ENCODE measurements at places on chromosomes 11 and 22.

DNA sequence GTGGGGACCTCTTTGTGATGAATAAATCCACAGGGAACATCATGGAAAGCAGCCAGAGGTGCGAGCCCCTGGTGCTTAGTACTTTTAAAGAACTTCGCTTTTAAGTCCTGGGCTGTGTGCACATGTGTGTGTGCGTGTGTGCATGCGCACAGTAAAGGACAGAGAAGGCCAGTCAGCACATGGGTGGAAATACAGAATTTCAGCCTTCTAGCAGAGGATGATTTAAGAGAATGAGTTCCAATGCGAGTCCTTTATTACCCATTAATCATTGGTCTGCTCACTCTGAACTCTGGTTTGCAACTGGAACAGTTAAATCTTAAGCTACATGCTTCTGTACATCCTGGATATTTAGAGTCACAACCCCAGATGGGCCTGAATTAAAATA is 18.9 kb downstream of the TEAD1 start:
- DNase-seq: no peak

- no peak for DNase-seq
These were observed 1477.2 kb downstream of the TBC1D22A start for GRCh38 chr22:48239461-48240147.

GRCh38 chr22:18994701-18995326 is 58.7 kb upstream of the PRODH start:
- DNase-seq: no peak

DNA sequence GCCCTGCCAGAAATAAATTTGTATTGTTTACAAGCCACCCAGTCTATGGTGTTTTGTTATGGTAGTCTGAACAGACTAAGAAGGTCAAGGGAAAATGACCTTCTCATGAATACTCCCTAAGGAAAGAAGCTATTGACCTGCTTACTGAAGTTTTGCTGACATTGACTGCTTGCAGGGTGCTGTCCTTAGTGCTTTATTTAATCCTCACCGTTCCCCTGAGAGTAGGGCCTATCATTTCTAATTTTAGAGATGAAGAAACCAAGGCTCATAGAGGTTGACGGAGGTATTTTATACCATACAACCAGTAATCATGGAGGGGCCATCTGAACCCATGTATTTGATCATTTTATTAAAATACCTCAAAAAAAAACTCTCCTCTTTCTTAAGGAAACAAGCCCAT is 66.7 kb upstream of the INCENP start:
- no peak for DNase-seq

DNA sequence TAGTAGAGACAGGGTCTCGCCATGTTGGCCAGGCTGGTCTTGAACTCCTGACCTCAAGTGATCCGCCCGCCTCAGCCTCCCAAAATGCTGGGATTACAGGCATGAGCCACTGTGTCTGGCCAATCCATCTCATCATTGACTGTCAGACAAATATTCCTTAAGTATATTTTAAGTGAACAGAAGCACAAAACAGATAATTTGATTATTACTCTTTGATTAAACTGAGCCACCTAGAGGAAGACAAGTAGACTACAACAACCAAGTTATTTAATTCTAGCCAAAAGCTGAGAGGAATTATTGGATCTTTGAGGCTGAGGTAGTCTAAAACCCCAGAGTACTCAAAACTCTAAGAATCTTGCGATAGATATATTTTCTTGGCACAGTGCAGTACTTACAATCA is 1.2 kb downstream of the ACRV1 start:
- no peak for DNase-seq

- no peak for DNase-seq
These were observed 61.4 kb downstream of the LIF start for GRCh38 chr22:30185129-30185528.

DNA sequence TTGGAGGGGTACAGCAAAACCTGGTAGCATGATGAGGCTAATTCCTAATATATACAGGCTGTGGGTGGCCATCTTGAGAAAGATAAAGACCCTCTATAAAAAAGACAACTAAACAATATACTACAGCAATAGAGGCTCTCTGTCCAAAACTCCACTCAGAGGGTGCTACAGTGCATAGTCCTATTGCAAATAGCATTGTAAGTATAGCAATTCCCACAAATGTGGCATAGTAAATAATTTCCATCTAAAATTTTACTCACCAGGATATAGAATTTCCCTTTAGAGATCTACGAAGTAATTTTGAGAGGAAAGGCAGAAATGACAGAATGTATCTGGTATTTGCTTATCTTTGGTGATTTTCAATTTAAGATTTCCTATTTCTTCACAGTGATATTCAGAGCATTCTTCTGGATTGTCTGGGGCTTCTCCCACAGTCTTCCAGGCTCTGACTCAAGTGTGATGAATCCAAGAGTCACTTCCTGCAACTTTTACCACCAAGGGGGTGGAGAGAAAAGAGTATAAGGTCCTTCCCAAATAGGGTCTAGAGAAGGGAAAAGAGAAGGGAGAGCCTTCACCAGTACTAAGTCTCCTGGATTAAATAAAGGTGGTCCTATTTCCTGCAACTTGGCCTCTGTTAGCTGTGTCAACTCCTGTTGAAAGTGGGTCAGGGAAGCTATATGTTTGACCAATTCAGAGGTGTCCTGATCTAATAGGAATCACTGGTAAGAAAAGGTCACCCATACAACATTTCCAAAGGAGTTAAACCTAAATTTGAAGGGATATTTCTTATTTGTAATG is 1054.7 kb upstream of the CNTN5 start:
- DNase-seq: no peak

GRCh38 chr11:32416301-32416700 is 19.0 kb downstream of the WT1 start:
- DNase-seq: no peak

- no peak for DNase-seq
These were observed 2.6 kb downstream of the KCNE3 start for GRCh38 chr11:74464746-74465145.

DNA sequence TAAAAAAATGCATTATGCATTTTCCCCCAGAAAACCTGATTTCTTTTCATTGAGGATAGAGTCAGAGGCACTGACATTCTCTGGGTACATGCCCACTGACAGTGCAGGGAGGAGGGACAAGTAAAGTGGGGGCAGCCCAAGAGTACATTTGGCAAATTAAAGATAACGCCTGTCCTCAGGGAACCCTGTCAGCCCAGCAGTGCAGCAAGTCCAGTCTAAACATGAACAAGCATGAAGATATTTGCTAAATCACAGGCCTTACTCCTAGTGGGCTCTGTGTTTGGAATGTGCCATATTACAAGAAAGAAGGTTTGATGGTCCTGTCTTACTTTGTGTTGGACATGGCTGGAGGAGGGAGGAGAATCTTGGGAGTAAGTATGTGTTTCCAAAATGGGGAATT is 37.9 kb downstream of the AMOTL1 start:
- DNase-seq: no peak

DNA sequence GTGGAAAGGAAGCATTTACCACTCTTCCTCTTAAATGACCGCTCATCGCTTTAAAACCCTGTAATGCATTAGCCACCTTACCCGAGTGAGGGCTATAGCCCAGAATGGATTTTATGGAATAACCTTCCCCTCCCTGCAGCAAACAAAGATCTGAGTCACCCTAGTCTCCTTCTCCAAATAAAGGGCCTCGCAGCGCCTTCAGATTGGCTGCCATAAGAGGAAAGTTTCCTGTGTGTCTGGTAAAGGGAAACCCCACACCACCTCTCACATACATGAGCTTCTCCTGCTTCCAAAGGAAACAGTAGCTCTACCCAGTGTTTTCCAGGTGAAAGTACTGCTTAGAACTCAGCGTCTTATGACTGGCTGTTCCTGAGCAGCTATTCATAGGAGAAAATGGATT is 47.8 kb downstream of the PPP2R1B start:
- DNase-seq: no peak

DNA sequence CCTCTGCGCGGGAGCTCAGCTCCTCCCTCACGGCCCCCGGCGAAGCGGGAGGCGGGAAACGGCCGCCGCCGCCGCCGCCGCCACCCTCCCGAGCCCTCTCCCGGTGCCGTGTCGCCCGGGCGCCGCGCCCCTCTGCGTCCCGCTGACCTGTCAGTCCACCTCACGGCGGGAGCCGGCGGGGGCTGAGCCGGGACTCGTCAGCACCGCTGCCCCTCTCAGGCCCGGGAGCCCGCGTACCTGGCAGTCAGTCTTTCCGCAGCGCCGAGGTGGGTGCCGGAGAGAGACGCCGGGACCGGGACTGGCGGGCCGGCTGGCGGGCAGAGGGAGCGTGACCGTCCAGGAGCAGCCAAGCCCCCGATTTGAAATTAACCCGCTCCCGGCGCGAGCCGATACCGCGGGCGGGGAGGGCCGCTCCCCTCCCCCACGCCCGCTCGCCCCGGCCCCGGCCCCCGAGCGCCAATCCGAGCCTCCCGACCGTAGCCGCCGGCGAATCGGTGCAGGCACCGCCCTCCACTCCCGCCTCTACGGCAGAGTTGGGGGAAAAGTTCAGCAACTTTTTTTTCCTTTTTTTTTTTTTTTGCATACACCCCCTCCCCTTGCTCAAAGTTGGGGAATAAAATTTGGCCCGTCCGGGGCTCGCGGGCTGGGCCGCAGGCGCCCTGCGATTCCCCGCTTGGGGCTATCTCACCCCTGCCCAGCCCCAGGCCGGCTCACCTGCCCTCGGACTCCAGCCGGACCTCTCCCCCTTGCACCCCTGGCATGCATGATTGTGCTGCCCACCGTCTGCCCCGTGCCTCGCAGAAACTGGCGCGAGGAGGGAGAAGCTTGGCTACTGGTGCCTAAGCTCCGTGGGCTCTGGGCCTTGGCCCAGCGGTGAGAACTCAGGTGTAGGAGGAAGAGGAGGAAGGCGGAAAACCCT is 774 bp upstream of the E2F8 start:
- peak; percentile 64 for DNase-seq

- DNase-seq: no peak
These were observed 44.9 kb downstream of the WNT11 start for GRCh38 chr11:76161261-76161961.

DNA sequence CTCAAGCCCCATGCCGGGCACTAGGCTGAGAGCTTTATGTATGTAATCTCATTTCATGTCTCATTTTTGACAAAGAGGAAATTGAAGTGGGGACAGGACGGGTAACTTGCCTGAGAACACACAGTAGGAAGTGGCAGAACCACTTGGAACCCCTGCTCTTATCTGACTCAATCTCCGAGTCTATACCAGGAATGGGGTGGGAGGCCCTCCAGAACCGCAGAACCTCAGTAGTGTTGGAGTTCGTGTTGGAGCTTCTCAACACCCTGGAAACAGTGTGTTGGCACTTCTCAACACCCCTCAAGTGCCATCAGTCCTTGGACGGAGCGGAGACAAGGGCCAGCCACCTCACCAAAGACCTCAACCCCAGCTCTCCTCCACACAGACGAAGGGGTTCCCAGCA is 38.8 kb upstream of the POLA2 start:
- no peak for DNase-seq

DNA sequence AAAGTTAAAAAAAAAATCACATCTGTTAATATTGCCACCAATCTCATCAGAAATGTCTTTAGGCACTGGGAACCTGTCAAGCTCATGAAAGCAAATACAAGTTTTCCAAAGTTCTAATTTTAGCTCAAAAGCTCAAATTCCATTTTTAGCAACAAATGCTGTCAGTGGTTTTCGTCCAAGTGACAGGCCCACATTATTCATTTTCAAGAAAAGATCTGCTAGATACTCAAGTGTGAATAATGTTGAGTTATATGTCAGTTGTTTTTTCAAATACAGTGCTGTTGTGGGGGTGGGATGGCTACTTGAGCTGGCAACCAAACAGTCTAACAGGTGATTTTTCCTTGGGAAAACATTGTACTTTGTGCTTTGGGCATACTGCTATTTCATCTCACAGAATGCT is 1072.6 kb downstream of the OPCML start:
- DNase-seq: no peak

- no peak for DNase-seq
These were observed 10.8 kb upstream of the CCT8L2 start for GRCh38 chr22:16603448-16603768.

DNA sequence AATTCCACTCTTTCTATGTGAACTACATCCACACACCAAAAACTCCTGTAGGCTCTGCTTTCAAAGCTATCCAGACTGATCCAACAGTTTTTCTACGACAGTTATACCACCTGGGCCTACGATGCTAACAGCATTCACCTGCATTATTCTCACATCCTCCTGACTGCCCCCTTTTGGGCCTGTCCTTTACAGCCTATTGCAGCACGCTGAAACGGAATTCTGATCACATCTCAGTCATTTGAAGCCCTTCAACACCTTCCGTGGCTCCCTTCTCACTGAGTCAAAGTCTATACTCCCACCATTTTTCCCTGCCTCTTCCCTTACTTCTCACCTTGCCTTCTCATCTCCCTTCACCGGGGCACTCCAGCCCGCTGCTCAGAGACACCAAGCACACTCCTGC is 791.3 kb upstream of the KIRREL3 start:
- no peak for DNase-seq

GRCh38 chr11:94751218-94751609 is 16.9 kb upstream of the AMOTL1 start:
- no peak for DNase-seq

DNA sequence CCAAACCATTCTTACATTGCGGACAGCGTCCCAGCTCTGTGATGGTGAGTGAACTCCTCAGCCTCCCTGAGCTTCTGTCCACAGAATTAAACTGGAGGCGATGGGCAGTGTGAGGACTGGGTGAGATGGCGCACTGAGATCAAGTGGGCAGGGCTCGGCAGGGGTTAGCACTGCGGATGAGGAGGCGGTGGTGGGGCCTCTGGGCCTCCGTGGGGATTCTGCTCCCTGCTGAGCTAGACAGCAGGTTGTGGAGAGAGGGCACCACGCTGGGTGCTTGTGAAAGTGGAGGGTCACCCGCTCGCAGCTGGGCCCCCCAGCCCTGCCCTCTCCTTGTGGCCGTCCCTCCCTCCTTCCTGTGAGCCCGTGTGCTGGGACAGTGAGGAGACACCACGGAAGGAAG is 25.6 kb upstream of the PARVG start:
- no peak for DNase-seq

- no peak for DNase-seq
These were observed 9.5 kb upstream of the UPB1 start for GRCh38 chr22:24485608-24486007.

DNA sequence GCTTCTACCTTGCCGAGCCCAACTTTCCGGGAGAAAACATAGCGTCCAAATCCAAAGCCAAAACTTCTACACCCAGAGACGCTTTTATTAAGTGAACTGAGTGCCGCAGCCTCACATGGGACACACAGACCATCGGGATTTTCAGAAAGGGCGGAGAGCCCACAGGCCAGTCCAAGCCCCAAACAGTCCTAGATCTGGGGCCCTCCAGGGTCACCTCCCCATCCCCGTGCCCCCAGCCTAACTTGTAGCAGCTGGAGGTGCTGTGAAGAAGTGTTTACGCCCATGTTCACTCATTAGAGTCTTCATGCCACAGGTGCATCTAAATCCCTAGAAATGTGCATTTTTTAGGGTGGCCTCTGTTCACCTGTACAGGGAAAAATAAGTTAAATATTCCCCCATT is 14.1 kb upstream of the ADORA2A start:
- no peak for DNase-seq

DNA sequence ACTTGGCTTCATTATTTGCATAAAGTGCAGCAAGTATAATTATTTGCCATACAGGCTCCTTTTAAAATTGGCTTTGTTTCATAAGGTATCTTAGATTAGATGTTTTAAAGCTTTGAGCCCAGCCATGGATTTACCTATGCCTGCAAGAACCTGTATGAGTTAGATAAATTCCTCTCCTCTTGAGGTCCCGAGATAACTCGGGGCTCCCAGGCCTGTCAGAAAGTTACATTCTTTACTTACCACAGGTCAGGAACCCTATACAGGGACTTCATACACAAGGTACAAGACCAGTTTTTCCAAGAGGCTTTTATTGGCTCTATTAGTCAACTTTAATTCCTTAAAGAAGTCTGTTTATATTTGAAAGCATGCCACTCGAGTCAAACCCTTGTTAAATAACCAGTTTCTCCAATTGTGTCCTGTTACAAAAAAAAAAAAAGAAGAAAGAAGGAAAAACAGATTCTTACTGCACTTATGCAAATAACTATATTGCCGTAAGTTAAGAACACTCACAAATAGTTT is 2.3 kb upstream of the C1QTNF6 start:
- DNase-seq: no peak

Measured in right lobe of liver (tissue), 6 donors.